ENCODE measurements at places on chromosomes 5 and 9. TPM values are rescaled to one million over a fixed set of nuclear protein-coding genes. Genes with fewer than 3 reads are reported as not detected.
A peak's percentile ranks its signal among the peaks of the same experiment; 100 is the strongest.

DNA sequence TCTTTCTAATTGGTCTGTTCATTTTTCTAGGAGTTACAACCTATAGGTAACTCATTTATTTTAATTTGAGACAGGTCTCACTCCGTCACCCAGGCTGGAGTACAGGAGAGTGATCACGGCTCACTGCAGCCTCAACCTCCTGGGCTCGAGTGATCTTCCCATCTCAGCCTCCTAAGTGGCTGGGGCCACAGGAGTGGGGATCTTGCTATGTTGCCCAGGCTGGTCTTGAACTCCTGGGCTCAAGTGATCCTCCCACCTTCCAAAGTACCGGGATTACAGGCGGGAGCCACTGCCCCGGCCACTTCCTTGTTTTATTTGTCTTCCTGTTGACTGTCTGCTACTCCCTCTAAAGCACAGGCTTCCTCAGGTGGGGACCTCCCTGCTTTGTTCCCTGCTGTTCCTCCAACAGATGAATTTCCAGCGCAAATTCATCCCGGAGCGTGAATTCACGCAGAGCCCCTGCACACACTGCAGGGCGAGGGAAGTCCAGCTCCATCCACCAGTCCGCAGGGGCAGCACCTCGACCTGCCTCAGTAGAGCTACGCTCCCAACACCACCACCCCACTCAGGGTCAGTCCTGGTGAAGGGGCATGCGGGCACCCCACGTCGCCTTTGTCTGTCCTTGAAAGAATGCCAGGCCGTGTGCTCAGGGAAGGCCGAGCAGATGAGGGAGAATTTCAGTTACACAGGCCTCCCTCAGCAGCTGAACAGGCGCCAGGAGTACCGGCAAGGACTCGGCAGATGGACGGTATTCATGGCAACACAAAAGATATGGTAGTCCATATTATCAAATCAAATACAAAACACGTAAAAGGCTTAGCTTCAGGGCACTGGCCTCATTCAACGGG is 6.3 kb downstream of the QSOX2 start:
- DNase-seq = peak; percentile 36

- DNase-seq = no peak
Measured at GRCh38 chr5:133525126-133525525, 87.2 kb downstream of the FSTL4 start.

Gene SLC35D2
- 43.3 TPM for total RNA-seq

Gene EIF4E1B
- not detected for total RNA-seq

Gene FOXD4L6
- total RNA-seq = 2.3 TPM

Gene IL4
- total RNA-seq = not detected

Gene FOXI1
- total RNA-seq = not detected

GRCh38 chr5:119405419-119405818 is 46.9 kb upstream of the HSD17B4 start:
- DNase-seq = no peak

DNA sequence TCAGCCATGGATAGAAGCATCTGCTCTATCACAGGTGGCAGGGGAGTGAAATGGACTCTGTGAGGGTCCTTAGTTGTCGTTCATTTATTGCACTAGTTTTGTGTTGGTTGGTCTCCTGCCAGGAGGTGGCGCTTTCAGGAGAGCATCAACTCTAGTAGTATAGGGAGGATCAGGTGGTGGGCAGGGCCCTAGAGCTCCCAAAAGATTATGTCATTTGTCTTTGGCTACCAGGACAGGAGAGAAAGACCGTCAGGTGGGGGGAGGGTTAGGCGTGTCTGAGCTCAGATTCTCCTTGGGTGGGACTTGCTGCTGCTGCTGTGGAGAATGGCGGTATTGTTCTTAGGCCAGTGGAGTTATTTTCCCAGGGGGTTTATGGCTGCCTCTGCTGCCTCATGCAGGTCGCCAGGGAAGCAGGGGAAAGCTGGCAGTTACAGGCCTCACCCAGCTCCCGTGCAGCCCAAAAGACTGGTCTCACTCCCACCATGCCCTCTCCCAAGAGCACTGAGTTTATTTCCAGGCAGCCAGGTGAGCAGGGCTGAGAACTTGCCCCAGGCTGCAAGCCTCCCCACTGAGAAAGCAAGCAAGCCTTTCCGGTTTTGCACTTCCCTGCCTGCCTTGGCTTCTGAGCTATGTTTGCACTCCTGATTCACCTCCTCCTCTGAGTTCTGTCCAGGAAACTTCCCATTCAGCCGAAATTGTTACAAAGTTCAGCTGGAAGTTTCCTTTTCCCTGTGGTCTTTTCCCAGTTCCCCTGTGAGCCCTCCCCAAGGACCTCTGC is 317.3 kb downstream of the TAF11L14 start:
- DNase-seq = peak; percentile 28

Gene HSD17B3
- not detected for total RNA-seq

GRCh38 chr5:90201923-90202322 is 207.6 kb downstream of the CETN3 start:
- peak; percentile 30 for DNase-seq

Gene CENPK
- 0.58 TPM for total RNA-seq

Gene IFNK
- total RNA-seq = not detected

- no peak for DNase-seq
Measured at GRCh38 chr5:122559676-122560075, 215.2 kb upstream of the SNX2 start.

DNA sequence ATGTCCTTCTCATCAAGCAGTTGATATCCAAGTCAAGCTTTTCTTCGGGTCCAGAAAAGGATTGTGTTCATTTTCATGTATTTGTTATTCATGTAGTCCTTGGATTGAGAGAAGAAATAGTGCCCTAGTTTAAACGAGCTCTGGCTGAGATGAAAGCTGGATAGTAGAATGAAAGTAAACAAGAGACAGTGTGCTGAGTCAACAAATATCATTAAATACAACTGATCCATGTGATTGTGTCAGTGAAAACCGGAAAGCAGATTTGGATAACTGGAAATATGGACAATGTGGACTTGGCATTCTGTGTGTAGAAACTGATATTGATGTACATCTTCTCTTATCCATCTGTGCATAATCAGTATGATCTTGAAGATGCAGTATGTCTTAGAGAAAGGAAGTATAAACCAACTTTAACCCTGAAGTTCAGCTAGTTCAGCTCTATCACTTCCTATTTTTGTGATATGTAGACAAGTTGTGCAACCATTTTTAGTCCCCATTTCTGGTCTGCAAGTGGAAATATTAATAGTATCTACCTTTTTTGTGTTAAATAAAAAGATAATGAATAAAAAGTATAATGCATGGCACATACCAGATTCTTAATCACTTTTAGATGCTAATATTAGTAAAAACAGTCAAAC is 4.4 kb downstream of the MUSK start:
- DNase-seq = no peak

Gene RIGI
- total RNA-seq = 1.8 TPM

- no peak for DNase-seq
Measured at GRCh38 chr5:158860706-158861105, 239.0 kb downstream of the EBF1 start.

- DNase-seq = peak; percentile 67
Measured at GRCh38 chr9:127783111-127784008, 2.5 kb upstream of the CDK9 start.

Gene CYLC2
- total RNA-seq = not detected

Gene CENPH
- total RNA-seq = 10.3 TPM

GRCh38 chr9:127221695-127222094 is 42.9 kb upstream of the GARNL3 start:
- DNase-seq = no peak

DNA sequence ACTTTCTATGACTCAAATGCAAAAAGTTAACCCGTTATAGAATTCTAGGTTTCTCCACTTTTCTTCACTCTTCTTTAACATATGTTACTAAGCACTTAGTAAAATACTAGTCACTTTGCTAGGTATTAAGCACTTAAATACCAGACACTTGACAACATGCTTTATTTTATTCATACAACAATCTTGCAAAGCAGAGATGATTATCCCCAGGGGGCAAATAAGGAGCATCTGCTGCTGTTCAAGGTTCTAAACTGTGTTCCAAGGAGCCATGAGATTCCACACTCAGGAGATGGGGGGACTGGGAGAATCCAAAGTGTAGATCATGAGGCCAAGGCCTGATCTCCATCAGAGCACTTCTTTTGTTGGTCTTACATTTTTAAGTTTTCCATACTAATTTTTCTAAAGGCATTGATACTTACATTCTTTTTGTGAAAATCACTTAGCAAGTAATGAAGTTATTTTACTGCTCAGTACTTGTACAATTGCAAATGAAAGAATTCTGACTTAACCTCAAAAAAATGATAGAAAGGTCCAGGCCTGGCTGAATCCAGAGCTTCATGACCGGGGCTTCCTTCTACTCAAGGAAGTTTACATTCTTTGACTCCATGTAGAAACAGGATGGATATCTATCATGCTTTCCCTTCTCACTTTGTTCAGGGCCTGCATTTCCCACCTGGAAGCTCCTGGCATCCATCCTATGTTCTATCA is 504.4 kb upstream of the WWC1 start:
- no peak for DNase-seq

GRCh38 chr9:100083448-100084127 is 15.2 kb downstream of the ERP44 start:
- no peak for DNase-seq

DNA sequence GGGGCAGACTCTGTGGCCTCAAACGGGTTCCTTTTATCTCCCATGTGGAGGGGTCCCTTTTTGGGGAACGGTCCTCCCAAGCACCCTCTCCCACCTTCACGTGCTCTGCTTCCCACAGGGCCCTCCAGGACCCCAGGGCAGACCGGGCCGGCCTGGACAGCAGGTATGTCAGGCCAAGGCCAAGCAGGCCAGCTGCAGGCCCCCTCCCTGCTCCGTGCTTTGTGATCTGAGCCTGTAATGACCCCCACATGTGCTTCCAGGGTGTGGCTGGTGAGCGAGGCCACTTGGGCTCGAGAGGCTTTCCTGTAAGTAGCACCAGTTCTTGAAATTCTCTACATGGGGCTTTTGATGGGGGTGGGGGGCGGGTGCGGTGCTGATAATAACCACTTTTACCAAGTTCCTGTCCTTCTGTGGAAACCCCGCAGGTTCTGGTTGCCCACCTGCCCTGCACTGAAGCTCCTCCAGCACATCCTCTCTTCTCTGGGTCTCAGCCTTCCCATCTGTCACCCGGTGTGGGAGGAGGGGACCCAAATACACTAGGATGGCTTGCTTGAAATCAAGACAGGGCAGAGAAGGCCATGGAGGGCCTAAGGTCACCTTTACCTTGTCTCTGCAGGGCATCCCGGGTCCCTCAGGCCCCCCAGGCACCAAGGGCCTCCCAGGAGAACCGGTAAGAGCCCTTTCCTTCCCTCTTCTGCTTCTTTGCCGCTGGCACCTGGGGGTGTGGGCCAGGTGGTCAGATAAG is 57.9 kb upstream of the ORM1 start:
- DNase-seq = no peak
